ENCODE measurements at places on chromosomes 1 and 21.

- no peak for DNase-seq
Observed at GRCh38 chr1:2104621-2105427, 54.6 kb downstream of the PRKCZ start.

DNA sequence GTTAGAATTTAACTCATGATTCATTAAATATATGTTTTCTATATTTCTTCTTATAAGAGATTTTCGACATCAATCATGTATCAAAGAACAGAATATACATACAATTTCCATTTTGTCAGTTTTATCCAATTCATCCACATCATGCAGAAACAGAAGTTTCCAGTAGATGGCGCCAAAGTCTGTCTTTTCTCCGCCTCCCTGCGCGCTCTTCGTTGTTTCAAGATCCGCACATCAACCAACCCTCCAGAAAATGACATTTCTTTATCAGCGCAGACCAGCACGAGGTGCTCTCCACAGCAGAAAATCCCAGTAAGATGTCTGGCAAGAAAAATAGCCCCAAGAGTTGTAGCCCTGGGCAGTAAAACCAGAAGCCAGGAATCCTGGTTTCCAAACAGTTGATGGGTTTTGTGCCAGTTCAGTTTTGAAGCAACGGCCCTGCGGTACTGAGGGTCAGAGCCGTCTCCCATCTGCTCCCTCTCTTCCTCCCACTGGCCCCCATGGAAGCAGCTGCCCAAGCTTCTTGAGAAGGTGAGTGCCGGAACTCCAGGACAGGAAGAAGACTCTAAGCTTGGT lies 38.6 kb upstream of the GPR137B start:
- DNase-seq = peak; percentile 29

GRCh38 chr1:221711063-221711577 lies 30.8 kb downstream of the DUSP10 start:
- DNase-seq = no peak

DNA sequence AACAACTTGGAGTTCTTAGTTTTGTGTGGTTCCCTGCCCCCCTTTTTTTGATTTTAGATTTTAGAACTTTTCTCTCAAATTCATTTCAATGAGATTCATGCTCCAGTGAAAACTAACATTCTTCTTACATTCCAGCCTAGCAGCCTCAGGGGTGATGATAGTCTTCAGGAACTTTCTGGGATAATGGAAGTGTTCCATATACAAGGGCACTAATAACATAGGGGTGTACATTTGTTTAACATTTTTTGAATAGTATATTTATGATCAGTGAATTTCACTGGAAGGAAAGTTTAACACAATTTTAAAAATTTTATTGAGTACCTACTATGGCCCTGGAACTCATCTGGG lies 61.4 kb upstream of the ZNF648 start:
- no peak for DNase-seq

DNA sequence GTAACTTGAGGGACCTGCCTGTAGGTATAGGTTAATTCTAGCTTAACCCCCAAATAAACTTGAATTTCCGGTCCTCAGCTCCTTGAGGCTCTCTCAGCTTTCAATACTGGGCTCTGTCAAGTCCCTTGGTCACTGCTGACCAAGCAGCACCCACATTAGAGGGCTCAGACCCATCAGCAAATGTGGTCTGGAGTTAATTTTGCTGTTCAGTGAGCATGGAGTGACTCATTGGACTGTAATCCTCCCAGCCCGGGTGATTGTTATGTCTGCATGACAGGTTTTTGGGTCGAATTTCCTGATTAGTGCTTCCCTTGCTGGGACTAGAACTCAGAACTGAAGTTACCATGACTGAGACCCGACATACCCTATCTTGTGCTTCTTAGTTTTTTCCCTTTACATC lies 130.6 kb downstream of the URB2 start:
- no peak for DNase-seq

DNA sequence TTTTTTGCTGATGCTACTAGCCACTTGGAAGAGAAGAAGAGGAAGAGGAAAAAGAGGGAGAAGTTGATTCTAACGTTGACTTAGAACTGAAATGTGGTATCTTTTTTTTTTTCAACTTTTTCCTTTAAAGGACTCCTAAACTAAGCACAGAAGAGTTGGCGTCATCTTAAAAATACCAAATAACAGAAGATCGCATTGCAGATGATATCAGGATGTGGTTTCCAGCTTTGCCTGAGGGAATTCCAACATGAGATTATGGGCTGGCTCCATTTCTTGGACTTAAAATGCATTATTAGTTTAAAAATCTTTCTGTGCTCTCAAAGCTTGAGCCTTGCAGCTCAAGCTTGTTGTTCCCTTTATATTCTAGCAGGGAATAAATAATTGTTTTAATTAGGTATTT lies 29.8 kb downstream of the WDR3 start:
- no peak for DNase-seq

- DNase-seq = no peak
Observed at GRCh38 chr1:97412737-97413136, 508.1 kb downstream of the DPYD start.

- DNase-seq = peak; percentile 63
Observed at GRCh38 chr21:43975469-43976098, 36.5 kb upstream of the TRAPPC10 start.

- DNase-seq = no peak
Observed at GRCh38 chr1:3481836-3482375, 27.4 kb downstream of the ARHGEF16 start.

DNA sequence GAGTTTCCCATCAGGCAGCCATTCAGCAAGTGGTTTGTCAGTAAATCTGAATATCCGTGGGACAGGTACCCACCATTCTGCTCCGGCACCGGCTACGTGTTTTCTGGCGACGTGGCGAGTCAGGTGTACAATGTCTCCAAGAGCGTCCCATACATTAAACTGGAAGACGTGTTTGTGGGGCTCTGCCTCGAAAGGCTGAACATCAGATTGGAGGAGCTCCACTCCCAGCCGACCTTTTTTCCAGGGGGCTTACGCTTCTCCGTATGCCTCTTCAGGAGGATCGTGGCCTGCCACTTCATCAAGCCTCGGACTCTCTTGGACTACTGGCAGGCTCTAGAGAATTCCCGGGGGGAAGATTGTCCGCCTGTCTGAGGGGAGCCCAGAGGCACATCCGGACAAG lies 48.4 kb downstream of the B3GALT5 start:
- no peak for DNase-seq

DNA sequence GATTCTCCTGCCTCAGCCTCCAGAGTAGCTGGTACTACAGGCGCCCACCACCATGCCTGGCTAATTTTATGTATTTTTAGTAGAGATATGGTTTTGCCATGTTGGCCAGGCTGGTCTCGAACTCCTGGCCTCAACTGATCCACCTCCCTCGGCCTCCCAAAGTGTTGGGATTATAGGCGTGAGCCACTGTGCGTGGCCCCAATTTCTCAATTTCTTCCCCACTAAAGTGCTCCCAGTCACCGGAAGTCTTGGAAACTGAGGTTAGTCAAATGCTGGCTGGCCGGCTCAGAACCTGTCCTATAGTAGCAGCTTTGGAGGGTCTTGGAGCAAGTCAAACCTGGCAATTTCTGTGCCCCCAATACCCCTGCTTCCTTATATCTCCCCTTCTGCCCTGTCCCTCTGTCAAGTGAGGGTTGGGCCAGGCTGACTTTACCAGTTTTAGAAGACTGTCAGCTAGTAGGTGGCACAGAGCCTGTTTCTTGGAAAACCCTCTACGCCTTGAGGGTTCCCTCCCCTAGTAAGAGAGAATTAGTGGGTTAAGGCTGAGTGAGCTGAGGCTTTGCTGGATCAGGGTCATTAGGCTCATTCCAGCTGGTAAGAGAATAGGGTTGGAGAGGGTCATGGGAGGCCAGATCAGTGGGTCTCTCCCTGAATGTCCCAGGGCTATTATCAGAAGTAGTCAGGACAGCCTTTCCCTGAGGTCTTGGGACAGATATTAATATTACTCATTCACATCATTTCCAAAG lies 8.3 kb upstream of the EPB41 start:
- DNase-seq = no peak

- no peak for DNase-seq
Observed at GRCh38 chr1:183304440-183305107, 113.6 kb downstream of the NMNAT2 start.

- no peak for DNase-seq
Observed at GRCh38 chr1:9069326-9070100, at the start of gene SLC2A5. TSS of gene SLC2A5 (minus strand) at chr1:9069635. CDS start at chr1:9069536, 99 bp downstream.

Data from stimulated activated CD8-positive, alpha-beta memory T cell treated with anti-CD3 and anti-CD28 coated beads, Interleukin-4, amount 100 ng/mL, for 1 hour (primary cell).